ENCODE measurements at places on chromosomes 12 and 14.
A peak's percentile ranks its signal among the peaks of the same experiment; 100 is the strongest.

DNA sequence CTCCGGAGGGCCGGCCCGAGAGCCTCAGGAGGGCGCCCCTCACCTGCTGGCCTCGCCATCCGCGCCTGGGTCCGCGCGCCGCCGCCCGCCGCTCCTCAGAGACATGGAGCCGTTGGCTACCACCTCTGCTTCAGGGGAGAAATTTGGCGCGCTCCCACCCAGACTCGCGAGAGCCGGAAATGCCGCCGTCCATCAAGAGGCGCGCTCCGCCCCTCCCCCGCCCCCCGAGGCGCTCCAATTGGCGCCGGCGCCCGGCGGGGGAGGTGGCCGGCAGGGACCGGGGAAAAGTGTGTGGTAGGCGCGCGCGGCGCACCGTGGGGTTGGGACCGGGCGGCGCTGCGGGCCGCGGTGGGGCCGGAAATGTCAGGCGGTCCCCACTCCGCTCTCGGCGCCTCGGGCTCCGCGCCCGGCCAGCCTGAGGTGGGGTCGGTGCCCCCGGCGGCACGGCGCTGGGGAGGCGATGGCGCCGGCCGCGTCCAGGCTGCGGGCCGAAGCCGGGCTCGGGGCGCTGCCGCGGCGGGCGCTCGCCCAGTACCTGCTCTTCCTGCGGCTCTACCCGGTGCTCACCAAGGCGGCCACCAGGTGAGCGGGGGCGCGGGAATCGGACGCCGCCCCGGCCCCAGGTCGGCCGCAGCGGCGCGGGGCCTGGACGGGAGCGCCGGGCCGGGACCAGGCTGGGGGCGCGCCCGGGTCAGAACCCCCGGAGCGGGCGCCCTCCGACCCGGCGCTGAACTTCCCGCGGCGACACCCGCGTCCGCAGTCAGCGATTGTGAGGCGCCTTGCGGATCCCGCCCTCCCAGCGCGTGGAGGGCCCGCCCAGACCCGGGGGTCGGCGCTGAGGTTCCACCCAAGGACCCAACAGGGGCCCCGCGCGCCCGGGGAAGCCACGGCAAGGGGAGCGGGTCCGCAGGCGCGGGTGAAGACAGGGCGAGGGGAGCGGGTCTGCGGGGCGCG is at the start of the genes POLE and PXMP2:
POLE (minus strand) TSS at position 132 of the 954 bp plus-strand sequence; CDS start at position 105, 27 bp downstream.
PXMP2 (plus strand) TSS at position 377 of the 954 bp plus-strand sequence; CDS start at position 461, 84 bp downstream.
- DNase-seq, result peak; percentile 97

- no peak for DNase-seq
These were observed 36.4 kb upstream of the C14orf180 start for GRCh38 chr14:104542871-104543830.

GRCh38 chr12:39103552-39104165 is 198.3 kb upstream of the CPNE8 start:
- DNase-seq, result peak; percentile 0

GRCh38 chr14:76040704-76041103 is 55.1 kb downstream of the IFT43 start:
- no peak for DNase-seq

DNA sequence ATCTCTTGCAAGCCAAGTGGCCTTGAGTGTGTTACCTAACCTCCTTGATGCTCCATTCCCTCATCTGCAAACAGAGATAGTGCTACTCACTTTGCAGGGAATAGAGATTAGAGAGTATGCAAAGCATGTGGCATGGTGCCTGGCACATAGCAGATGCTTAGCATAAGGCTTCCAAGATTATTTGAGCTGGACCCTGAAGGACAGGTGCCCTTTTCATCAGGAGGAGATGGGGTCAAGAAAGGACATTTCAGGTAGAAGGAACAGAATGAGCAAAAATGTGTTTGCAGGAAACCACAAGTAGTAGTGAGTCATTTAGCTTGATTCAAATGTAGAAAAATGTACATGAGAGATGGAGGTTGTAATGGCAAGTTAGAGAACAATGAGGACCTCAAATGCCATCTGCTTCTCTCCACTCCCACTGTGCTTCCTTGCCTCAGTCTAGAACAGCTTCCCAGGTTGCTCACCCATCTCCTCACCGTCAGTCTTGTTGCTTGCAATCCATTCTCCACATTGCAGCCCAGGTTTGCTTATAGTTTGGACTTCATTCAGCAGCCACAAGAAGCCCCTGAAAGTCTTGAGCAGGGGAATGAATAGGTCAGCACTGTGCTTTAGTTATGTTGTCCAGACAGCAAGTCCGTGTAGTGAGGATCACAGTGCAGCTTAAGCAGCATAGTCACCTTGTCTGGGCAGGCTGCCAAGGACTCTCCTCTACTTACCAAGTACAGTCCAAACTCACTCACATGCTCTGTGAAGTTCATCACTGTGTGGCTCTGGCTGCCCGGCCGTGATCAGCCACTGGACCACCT is 536.3 kb upstream of the CCDC196 start:
- DNase-seq, result no peak

- DNase-seq, result no peak
These were observed 25.3 kb upstream of the STRN3 start for GRCh38 chr14:31051511-31051910.

GRCh38 chr12:50933459-50934124 is 18.8 kb upstream of the HIGD1C start:
- no peak for DNase-seq

- DNase-seq, result no peak
These were observed 27.8 kb downstream of the NPC2 start for GRCh38 chr14:74465335-74465734.

DNA sequence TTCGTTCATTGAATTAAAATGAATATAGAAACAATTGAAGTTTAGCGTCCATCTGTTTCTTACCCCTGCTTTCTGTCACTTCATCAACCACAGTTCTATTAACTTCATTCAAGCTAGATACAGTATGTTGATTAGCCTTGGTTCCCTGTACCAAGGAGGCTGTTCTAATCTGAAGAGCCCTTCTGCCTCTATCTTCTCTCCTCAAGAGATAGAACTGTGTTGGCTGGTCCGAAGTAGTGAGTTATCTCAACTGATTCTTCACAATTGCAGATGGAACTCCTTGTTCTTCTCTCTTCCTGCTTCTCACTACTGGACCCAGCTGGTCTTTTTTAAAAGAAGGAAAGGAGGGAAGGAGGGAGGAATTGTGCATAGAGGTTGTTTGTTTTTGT is 82.1 kb upstream of the TRAF3 start:
- no peak for DNase-seq

- DNase-seq, result no peak
These were observed 1.1 kb downstream of the ANGEL1 start for GRCh38 chr14:76811561-76811960.

DNA sequence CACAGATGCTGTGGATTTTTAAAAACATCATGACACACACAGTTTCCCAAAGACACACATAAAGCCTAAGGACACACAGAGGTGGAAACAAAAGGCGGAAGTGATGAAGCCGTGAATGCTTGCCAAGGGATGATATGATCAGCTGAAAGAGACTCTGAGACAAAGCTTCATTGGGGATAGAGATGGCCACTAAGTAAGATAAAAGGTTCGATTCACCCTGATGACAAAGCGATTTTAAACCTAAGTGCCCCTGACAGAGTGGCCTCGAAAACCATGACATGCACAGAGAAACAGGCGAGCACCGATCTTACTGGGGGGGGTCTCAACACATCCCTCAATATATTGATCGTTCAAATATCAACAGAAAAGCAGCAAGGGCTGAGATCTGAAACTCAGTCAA is 20.3 kb upstream of the EIF5 start:
- DNase-seq, result no peak

DNA sequence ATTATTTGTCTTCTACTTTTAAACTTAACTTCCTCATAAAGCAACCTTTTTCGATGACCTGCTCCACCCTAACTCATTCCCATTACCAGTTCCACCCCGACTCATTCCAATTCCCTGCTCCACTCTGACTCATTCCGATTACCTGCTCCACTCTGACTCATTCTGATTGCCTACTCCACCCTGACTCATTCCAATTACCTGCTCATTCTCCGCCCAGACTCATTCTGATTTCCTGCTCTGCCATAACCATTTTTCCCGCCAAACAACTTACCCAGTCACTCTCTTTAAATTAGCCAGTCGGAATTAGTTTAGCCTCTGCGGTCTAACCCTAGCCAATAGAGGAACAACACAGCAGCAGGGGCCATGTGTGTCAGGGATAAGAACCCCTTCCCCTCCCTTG is 249.1 kb downstream of the DPY19L2 start:
- no peak for DNase-seq

DNA sequence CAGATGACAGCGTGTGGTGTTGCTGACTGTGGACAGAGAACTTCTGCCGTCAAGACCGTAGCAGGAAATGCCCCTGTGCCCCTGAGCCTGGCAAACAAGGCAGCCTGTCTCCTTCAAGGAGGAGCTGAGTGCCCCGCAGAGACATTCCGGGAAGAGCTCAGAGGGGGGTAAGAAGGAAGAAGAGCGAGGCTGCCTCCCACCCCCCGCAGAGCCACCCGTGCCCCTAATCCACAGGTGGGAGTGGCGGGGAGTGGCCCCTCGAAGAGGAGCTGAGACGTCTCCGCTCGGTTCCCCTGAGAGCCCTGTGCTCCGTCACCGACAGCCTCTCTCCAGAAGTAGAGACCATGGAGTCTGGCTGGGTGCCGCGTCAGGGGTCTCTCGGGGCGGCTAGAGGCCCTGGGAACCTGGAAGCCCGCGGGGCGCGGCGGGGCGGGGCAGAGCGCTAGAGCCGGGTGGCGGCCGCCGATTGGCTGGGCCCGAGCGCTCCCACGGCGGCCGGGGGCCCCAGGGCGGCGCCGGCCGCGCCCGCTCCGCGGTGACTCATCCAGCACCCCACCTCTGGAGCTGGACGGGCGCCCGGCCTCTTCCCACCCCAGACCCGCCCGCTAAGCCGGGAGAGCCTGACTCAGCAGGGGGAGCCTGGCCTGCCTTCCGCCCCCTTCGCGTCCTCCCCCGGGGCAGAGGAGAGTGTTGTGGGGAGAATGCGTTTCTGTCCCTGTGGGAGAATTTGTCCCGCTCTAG is 25.2 kb upstream of the KRT78 start:
- peak; percentile 33 for DNase-seq

GRCh38 chr12:51941011-51941581 is 10.4 kb upstream of the ACVR1B start:
- DNase-seq, result no peak

GRCh38 chr12:116160231-116160630 is 117.3 kb downstream of the MED13L start:
- DNase-seq, result no peak

- DNase-seq, result no peak
These were observed 45.0 kb upstream of the FBXO21 start for GRCh38 chr12:117235261-117235660.
